NCI-H1930 (cell line): ENCODE measurements at places on chromosomes 13 and 19.

GRCh38 chr19:18379803-18380747, 5.9 kb upstream of the GDF15 start:
- no peak for DNase-seq

GRCh38 chr19:16594681-16595091, 22.5 kb upstream of the SLC35E1 start:
- no peak for DNase-seq

GRCh38 chr13:111139873-111140561, 24.9 kb downstream of the ARHGEF7 start:
- no peak for DNase-seq

DNA sequence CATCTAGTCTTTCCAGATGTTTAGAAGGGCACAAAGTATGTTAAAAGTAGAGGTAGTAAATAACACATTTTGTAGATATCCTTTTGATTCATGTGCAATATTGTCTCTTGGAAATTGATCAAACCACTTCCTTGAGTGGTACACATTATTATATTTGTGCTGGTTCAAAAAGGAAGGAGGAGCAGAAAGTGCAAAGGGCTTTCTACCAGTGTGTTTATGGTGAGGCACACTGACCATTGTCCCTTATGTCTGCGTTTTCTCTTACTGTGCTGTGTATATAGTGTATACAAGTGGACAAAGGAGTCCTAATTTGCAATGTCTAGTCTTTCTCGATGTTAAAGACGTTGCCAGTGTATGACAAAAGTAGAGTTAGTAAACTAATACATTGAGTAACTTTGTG, 41.4 kb upstream of the FLT1 start:
- no peak for DNase-seq

DNA sequence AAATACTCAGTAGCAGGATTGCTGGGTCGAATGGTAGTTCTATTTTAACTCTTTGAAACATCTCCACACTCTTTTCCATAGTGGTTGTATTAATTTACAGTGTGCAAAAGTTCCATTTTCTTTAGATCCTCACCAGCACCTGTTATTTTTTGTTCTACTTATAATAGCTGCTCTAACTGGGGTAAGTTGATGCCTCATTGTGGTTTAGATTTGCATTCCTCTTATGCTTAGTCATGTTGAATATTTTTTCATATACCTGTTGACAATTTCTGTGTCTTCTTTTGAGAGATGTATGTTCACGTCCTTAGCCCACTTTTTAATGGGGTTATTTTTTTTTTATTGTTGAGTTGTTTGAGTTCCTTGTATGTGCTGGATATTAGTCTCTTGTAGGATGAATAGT, 144.6 kb downstream of the NBEA start:
- no peak for DNase-seq

DNA sequence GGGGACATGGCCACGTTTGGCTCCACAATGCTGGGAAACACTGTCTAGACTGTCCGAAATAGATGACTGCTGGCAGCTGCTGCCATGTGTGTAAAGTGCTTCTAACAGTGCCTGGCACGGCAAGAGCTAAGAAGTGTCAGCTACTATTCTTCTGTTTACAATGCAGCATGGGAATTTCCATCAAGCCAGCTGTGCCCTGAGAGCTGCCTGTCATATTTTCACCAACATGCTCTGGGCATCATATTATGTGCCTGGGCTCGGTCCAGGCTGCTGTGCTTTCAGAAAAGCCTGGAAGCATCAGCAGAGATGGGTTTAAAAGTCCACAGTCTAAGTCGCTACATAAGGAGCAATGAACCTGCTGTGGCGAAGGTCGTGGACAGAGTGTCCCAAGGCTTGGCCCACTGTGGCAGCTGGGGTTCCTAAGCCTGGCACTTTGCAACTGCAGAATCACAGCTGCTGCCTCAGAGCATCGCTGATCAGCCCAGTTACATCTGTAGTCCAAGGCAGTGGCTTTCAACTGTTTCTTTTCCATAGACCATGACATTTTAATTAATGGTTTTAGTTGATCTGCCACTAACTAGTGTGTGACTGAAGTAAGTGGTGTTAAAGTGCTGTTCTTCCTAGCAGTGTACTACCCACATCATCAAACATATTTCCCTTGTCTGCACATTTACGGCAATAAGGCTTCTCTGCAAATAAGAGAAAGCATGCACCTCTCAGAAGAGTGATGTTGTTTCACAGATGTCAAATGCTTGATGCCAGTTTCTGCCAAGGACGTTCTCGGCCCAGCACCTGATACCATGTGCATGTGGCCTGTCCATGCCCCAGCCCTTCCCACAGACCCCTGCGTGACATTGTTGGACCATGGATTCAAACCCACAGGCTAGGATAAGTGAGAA, 95.7 kb upstream of the C1QTNF9B start:
- no peak for DNase-seq

GRCh38 chr13:28313579-28313978, 175.2 kb downstream of the PAN3 start:
- DNase-seq, result no peak

DNA sequence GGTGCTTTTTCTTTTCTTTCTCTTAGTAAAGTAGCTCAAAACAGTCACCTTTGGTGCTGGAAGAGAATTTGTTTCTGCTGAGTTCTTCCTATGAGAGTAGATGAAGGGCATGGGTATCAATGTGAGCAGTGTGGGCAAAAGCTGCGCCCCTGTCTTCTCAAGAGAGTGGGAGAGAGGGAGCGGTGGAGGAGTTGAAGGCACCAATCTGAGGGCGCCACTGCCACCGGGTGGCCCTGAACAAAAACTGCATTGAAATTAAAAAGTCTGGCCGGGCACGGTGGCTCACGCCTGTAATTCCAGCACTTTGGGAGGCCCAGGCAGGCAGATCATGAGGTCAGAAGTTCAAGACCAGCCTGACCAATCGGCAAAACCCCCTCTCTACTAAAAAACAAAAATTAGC, 28.7 kb upstream of the EPHX3 start:
- DNase-seq, result no peak

DNA sequence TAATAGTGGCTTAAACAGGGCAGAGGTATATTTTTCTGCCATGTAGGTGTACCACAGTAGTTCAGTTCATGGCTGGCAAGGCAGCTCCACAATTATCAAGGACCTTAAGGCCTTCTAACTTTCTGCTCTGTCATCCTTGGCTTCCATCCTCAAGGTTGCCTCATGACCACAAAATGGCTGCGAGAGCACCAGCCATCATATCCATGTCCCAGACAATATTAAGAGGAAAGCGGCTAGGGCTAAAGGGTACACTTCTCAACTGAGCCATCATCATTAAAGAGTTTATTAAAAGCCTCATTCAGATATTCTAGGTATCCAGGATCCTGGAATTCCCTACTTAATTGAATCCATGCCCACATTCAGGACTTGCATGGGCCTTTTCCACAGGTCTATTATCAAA, 62.7 kb upstream of the MRI1 start:
- no peak for DNase-seq

DNA sequence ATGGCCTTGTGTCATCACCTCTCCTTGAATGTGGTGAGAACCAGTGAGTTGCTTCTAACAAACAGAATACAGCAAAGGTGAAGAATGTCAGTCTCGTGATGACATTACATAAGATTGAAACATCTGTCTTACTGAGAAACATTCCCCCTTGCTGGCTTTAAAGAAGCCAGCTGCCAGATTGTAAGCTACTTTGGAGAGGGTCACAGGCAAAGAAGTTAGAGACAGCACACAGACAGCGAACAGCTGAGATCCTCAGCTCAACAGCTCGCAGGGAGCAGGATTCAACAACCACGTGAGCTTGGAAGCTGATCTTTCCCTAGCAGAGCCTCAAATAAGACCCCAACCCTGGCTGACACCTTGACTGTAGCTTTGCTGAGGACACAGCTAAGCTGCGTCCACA, 367.9 kb downstream of the LIG4 start:
- no peak for DNase-seq

GRCh38 chr19:51094696-51095279, 12.1 kb upstream of the KLK14 start:
- peak; percentile 40 for DNase-seq

GRCh38 chr13:99124794-99125316, 75.8 kb upstream of the UBAC2 start:
- DNase-seq, result no peak
